ENCODE measurements at places on chromosomes 5 and 9. TPM values are rescaled to one million over a fixed set of nuclear protein-coding genes. Genes with fewer than 3 reads are reported as not detected.

Gene PCDHB5
- 0.63 TPM for polyA plus RNA-seq

Gene PCDHB4
- 5.8 TPM for polyA plus RNA-seq

Gene SPRY4
- 21.5 TPM for polyA plus RNA-seq

Gene FBLL1
- polyA plus RNA-seq = 0.25 TPM

Gene GCNT4
- polyA plus RNA-seq = 2.0 TPM

Gene MSH3
- 4.2 TPM for polyA plus RNA-seq

Gene DELE1
- 79.6 TPM for polyA plus RNA-seq

Gene STKLD1
- polyA plus RNA-seq = not detected

Gene GPR150
- not detected for polyA plus RNA-seq

Gene NRG2
- polyA plus RNA-seq = 1.2 TPM

Gene STK32A
- 4.6 TPM for polyA plus RNA-seq

Gene OR1J2
- polyA plus RNA-seq = not detected

Gene TNFSF15
- polyA plus RNA-seq = 0.38 TPM

GRCh38 chr5:140038373-140038957, 4.6 kb downstream of the NRG2 start:
- H3K36me3 ChIP-seq = no peaks in the 10 kb centered on the region
- H3K27ac ChIP-seq = no peak overlapping the region
- H3K27me3 ChIP-seq = no peaks in the 10 kb centered on the region
- peak overlapping the region; percentile 68 for H3K4me3 ChIP-seq
- no peak for DNase-seq
- no peaks in the 10 kb centered on the region for H3K4me1 ChIP-seq

- no peak for DNase-seq
- H3K4me1 ChIP-seq = no peaks in the 10 kb centered on the region
- no peaks in the 10 kb centered on the region for H3K36me3 ChIP-seq
- no peak overlapping the region for H3K27ac ChIP-seq
- H3K27me3 ChIP-seq = no peaks in the 10 kb centered on the region
Observed at GRCh38 chr9:97966493-97966892, 16.6 kb upstream of the ANP32B start.

DNA sequence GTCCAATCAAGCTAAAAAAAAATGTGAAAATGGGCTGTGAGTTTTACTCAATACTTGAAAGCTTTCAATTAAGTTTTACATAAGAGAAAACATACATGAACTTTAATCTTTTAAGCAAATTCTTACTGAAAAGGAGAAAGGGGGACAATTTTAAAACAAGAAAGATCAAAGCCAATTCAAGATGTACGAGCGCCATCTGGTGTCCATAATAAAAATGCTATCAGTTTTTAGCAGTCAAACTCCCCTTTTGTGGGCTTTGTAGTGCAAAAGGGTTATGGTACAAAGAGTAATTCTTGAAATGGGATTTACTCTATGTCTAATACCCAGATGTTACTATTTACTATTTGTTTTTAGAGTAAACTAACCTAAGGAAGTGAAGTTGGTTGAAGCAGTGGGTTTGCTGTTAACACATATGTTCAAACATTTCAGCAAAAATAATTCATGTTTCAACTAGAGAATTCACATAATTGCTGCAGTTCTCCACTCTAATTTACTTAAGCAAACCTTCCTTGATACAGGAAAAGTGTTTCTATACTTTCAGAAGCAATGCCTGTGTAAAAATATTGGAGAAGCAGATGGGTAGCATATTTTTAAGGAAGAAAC, 228.2 kb upstream of the TYRP1 start:
- H3K27ac ChIP-seq = no peak overlapping the region
- no peak for DNase-seq
- H3K36me3 ChIP-seq = no peaks in the 10 kb centered on the region
- H3K27me3 ChIP-seq = no peaks in the 10 kb centered on the region
- no peaks in the 10 kb centered on the region for H3K4me1 ChIP-seq

GRCh38 chr9:128552744-128553440, 505 bp downstream of the SPTAN1 start:
- H3K4me3 ChIP-seq = peak overlapping the region; percentile 82
- no peaks in the 10 kb centered on the region for H3K27me3 ChIP-seq
- peak overlapping the region; percentile 51 for H3K27ac ChIP-seq
- H3K36me3 ChIP-seq = no peaks in the 10 kb centered on the region
- peak; percentile 88 for DNase-seq
- H3K4me1 ChIP-seq = peaks cover 2% of the 10 kb centered on the region

- peak within 1 kb of the TSS; percentile 82 for H3K4me3 ChIP-seq
- peaks cover 2% of the 10 kb centered on the region for H3K4me1 ChIP-seq
- H3K27me3 ChIP-seq = no peaks in the 10 kb centered on the region
Observed at GRCh38 chr5:66144074-66144833, at the start of gene SREK1. TSS of gene SREK1 (plus strand) at chr5:66144300. CDS start at chr5:66144377, 77 bp downstream.

DNA sequence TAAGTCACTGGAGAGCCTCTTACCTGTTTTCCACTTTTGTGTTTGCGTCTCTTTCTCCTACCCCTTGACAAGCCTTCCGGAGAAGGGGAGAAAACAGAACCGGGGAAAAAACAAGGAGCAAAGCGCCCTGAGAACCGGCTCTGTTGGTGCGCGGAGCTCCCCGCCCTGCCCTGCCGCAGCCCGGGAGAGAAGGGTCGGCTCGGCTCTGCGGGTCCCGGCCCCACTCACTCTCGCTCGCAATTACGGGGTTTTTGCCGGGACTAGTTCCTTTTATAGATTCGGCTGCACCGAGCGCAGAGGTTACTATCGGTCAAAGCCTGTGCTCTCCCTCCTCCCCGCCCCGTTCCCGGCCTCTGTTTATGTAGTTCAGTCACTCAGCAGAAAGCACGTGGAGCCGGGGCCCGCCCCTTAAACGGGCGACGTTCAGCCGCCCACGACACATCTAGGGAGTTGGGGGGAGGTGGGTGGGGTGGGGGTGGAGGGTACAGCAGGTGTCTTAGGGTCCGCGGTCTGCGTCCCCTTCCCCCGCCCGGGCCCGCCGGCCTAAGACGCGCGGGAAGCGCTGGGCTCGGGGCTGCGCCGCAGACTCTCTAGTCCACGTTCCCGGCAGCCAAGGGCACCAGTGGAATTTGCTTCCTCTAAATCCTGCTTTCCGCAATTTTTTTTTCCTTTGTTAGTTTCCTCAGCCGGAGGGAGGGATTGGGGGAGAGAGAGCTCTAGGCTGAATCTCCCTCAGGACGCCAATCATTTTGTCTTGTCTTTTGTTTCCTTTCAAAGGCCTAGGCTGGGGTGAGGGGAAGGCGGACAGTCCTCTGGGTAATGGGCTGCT, at the start of gene ABCA1:
TSS of gene ABCA1 (minus strand) at position 244 of the 829 bp plus-strand sequence. CDS start 24,476 bp downstream, outside the sequence.
- peak; percentile 97 for DNase-seq
- no peaks in the 10 kb centered on the region for H3K4me1 ChIP-seq
- peak within 1 kb of the TSS; percentile 87 for H3K4me3 ChIP-seq
- H3K27ac ChIP-seq = peak within 1 kb of the TSS; percentile 85
- H3K27me3 ChIP-seq = no peaks in the 10 kb centered on the region
- no peaks in the 10 kb centered on the region for H3K36me3 ChIP-seq

GRCh38 chr9:124343533-124344290, 71.5 kb downstream of the PSMB7 start:
- peak; percentile 33 for DNase-seq
- no peaks in the 10 kb centered on the region for H3K4me1 ChIP-seq
- no peaks in the 10 kb centered on the region for H3K36me3 ChIP-seq
- no peak overlapping the region for H3K4me3 ChIP-seq
- H3K27me3 ChIP-seq = no peaks in the 10 kb centered on the region
- H3K27ac ChIP-seq = no peak overlapping the region

GRCh38 chr9:104118916-104119315, 24.8 kb downstream of the SMC2 start:
- H3K27ac ChIP-seq = no peak overlapping the region
- H3K4me1 ChIP-seq = no peaks in the 10 kb centered on the region
- no peak overlapping the region for H3K4me3 ChIP-seq
- no peaks in the 10 kb centered on the region for H3K27me3 ChIP-seq

GRCh38 chr9:105861972-105862371, 167.6 kb downstream of the TMEM38B start:
- H3K4me3 ChIP-seq = no peak overlapping the region
- no peaks in the 10 kb centered on the region for H3K36me3 ChIP-seq
- DNase-seq = no peak
- H3K4me1 ChIP-seq = no peaks in the 10 kb centered on the region
- H3K27me3 ChIP-seq = no peaks in the 10 kb centered on the region

DNA sequence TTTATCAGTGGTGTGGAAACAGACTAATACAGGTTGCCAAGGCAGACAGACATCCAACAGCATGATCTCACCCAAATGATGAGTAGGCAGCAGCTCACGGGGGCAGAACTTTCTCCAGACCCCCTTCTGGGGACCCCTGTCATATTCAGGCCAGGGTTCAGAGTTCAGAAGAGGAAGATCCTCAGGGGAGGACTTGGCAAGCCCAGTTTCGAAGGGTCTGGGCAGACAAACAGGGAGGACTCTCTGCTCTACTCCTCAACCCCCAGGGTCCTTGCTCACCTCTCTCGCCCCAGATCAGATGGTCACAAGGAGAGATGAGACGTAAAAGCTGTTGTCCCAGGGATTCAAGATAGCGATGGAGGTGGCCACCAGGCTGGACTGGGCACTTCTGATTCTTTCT, 215.1 kb upstream of the MVB12B start:
- DNase-seq = no peak
- H3K4me3 ChIP-seq = no peak overlapping the region
- peaks cover 2% of the 10 kb centered on the region for H3K27me3 ChIP-seq
- no peaks in the 10 kb centered on the region for H3K4me1 ChIP-seq

GRCh38 chr5:133370036-133370831, 242.1 kb downstream of the FSTL4 start:
- no peaks in the 10 kb centered on the region for H3K36me3 ChIP-seq
- H3K4me1 ChIP-seq = no peaks in the 10 kb centered on the region
- H3K27me3 ChIP-seq = no peaks in the 10 kb centered on the region
- H3K4me3 ChIP-seq = no peak overlapping the region

GRCh38 chr5:168136340-168136739, 155.1 kb upstream of the WWC1 start:
- no peaks in the 10 kb centered on the region for H3K36me3 ChIP-seq
- no peaks in the 10 kb centered on the region for H3K27me3 ChIP-seq
- no peaks in the 10 kb centered on the region for H3K4me1 ChIP-seq
- DNase-seq = no peak

DNA sequence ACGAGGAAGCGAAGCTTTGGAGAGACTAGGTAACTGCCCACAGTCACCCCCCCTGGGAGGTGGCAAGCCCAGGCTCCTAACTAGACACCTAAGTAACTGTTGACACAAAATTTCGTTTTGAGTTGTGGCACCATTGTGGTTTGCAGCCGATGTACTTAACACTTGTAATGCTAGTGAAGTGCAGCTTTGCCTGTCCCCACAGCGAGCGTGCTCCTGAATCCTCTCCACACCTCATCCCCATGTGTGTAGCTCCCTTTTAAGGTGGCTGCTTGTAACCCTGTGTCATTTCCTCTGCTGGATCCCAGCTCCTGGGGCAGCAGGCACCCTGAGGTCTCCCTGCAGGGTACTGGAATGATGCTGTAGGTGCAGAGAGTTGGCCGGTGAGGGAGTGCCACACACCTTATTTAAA, 114.9 kb downstream of the TRIO start:
- H3K27me3 ChIP-seq = no peaks in the 10 kb centered on the region
- peaks cover 5% of the 10 kb centered on the region for H3K4me1 ChIP-seq
- no peak overlapping the region for H3K4me3 ChIP-seq
- H3K36me3 ChIP-seq = no peaks in the 10 kb centered on the region
- DNase-seq = no peak

- H3K4me1 ChIP-seq = peaks cover 4% of the 10 kb centered on the region
- H3K27me3 ChIP-seq = no peaks in the 10 kb centered on the region
- no peak overlapping the region for H3K4me3 ChIP-seq
- no peaks in the 10 kb centered on the region for H3K36me3 ChIP-seq
- DNase-seq = no peak
Observed at GRCh38 chr9:14350754-14351153, 36.8 kb upstream of the NFIB start.

DNA sequence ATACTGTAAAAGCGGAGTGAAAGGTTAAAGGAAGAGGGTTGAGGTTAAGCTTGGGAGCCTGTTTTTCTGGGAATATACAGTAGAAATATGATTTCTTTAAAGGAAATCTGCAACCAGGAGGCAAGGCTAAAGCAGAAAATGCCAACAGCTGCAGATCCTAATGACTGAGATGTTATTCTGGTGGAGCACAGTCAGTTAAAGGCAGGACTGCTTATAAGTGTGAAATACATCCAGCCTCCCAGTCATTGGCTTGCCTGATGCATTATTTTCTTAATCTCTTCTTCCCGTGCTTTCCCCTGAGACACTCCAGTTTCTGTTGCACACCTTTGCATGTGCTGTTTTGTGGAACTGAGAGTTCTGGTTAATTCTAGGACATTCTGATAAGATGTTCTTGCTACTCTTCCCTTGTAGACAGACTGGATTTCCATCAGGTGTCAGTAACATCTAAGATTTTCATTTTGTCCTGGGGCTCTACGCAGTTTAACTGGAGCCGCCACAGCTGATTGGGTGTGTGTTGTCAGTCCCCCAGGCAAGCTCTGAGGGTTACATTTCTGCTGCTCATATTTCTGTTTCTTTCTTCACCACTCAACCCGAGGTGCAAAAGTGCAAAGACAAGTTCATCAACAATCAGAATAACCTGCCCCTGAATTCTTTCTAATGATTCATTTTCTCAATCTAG, 44.4 kb downstream of the CAST start:
- H3K4me1 ChIP-seq = no peaks in the 10 kb centered on the region
- no peak overlapping the region for H3K4me3 ChIP-seq
- H3K27me3 ChIP-seq = no peaks in the 10 kb centered on the region
- no peak for DNase-seq

GRCh38 chr5:91024206-91024605, 358.9 kb downstream of the ARRDC3 start:
- no peak overlapping the region for H3K4me3 ChIP-seq
- H3K27me3 ChIP-seq = no peaks in the 10 kb centered on the region
- no peak for DNase-seq
- no peaks in the 10 kb centered on the region for H3K4me1 ChIP-seq

DNA sequence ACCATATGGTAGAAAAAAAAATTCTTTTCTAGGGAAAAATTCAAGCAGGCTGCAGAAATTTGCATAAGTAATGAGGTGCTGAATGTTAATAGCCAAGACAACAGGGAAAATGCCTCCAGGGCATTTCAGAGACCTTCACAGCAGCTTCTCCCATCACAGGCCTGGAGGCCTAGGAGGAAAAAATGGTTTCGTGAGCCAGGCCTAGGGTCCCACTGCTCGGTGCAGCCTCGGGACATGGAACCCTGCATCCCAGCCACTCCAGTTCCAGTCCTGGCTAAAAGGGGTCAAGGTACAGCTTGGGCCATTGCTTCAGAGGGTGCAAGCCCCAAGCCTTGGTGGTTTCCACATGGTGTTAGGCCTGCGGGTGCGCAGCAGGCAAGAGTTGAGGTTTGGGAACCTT, 436.0 kb upstream of the SMC2 start:
- H3K36me3 ChIP-seq = no peaks in the 10 kb centered on the region
- H3K27ac ChIP-seq = no peak overlapping the region
- H3K4me1 ChIP-seq = no peaks in the 10 kb centered on the region
- DNase-seq = no peak

- H3K27me3 ChIP-seq = peaks cover 3% of the 10 kb centered on the region
- DNase-seq = no peak
- H3K36me3 ChIP-seq = no peaks in the 10 kb centered on the region
Observed at GRCh38 chr9:119537138-119537537, 167.9 kb upstream of the BRINP1 start.

DNA sequence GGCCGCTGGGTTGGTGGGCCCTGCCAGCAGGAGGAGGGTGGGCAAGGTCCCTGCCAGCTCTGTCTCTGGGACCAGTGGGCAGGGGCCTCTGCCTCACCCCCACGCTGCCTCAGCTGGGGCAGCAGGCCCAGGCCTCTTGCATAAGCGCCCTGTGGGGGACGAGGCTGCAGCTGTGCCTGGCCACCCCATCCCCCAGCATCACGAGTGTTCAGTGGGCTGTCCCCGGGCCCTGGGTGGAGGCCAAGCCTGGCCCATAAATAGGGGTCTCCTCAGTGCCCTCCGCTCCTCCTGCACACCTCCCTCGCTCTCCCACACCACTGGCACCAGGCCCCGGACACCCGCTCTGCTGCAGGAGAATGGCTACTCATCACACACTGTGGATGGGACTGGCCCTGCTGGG, at the start of gene PTGDS:
TSS of gene PTGDS (plus strand) at position 282 of the 400 bp plus-strand sequence. CDS start at position 357, 75 bp downstream.
- no peaks in the 10 kb centered on the region for H3K4me1 ChIP-seq
- no peak within 1 kb of the TSS for H3K4me3 ChIP-seq
- H3K36me3 ChIP-seq = no peaks in the 10 kb centered on the region
- no peaks in the 10 kb centered on the region for H3K27me3 ChIP-seq
- H3K27ac ChIP-seq = no peak within 1 kb of the TSS

All from aorta (tissue), 5 donors.